ENCODE measurements at places on chromosomes 5 and 9.

DNA sequence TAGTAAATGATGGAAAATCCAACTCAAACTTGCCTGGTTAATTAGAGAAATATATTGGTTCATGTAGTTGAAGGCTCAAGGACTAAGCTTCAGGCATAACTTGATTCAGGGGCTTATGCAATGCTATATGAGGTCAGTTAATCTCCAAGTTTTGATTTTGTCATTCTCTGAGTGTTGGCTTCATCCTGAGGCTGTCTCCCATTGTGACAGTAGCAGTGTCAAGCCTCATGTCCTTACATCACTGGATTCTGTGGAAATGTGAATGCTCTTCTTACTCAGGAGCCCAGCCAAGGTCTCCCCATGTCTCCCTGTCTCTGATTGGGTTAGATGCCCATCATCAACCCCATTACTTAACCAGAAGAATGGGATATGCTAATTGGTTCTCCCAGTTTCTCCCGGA, 44.4 kb upstream of the SNX2 start:
- DNase-seq: no peak

- no peak for DNase-seq
These were observed 966.8 kb upstream of the CTNND2 start for GRCh38 chr5:12870872-12871539.

DNA sequence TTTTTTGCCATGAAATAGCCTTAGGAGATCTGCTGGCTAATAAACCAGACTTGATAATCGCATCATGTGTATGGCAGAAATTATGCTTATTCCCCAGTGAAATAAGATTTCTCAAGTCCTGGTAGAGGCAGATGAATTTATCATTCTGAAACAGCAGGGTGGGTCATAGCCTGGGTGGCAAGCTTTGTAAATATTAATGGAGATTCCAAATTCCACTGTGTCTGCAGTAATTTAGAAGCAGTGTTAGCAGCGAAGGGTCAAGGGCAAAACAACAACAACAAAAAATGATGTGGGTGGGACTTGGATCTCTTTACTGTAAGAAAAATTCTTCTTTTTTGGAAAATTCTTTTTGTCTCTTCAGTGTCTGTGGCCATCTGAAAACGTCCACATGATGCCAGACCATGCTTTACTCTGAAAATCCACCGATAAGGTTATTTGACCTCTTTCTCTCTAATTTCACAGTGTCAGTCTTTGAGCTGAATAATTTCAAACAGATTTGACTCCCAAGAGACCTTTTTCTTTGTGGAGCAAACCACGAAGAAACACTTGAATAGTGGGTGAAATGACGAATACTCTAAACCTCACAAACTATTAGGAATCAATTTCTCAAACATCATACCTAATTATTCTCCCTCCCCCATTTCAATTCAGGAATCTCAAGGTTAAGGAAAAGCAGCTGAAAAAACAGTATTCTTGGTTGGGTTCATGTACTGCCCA, 106.0 kb upstream of the RPS23 start:
- no peak for DNase-seq

DNA sequence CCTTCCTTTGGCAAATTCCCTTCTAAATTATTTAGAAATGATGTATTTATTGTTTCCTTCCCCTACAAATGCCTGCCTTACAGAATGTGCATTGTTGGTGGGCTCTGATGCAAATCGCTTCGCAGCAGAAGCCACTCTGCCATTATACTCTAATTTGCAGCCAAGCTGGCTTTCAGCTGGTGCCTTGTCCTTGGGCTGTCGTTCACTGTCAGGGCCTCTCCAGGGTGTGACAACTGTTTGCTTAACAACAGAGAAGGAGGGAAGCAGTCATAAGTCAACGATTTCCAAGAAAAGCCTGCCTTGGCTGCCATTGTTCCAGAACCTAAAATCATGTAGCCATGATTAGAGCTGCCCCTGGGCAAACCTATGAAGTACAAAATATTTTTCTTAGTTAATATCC, 260.1 kb upstream of the RGMB start:
- DNase-seq: no peak

- no peak for DNase-seq
These were observed 25.2 kb downstream of the NEURL1B start for GRCh38 chr5:172666251-172666650.

DNA sequence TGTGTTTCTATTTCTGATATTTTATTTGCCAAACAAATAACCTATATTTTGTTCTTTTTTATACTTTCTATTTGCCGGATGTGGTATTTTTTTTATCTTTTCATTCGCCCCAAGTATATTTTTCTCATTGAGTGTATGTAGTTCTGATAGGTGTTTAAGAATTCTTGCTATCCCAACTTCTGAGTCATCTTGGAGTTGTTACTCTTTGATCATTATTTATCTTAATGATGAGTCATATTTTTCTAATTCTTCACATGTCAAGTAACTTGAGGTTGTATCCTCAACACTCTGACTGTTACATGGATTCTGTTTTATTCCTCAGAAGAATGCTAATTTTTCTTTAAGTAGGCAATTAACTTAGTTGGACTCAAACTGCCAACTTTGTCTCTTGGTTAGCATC, 498.1 kb downstream of the TLE1 start:
- no peak for DNase-seq

DNA sequence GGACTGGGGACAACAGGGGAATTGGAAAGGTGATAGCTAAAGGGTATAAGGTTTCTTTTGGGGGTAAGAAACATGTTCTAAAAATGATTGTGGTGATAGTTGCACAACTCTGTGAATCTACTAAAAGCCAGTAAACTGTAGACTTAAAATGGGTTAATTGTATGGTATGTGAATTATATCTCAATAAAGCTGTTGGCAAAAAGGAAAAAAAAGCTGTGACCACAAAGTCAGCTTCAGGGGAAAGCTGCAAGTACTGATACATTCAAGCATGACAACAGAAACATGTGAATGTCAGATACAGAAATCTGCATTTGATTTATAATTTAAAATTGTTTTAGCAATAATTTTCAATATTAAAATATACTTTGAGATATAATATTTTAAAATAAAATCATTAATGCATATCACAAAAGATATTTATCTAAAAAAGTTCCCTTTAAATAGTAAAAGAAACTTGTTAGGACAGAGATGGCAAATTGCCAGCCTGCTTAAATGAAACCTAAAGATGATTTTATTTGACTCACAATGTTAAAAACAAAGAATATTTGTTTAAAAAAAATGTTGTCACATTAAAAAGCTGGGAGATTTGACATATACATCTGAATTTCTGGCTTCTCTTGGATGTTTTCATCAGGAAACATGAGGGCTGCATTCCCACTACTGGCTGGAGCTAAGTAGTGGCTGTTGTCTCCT, 66.0 kb downstream of the TBCA start:
- DNase-seq: no peak

- DNase-seq: no peak
These were observed 30.2 kb downstream of the TGFBI start for GRCh38 chr5:136058972-136059354.

- no peak for DNase-seq
These were observed at the start of gene OTP for GRCh38 chr5:77637998-77638762. Gene OTP (minus strand): TSS chr5:77638713. CDS start chr5:77638549, 164 bp downstream.

- no peak for DNase-seq
These were observed 167.5 kb upstream of the CLINT1 start for GRCh38 chr5:158026304-158027031.

- no peak for DNase-seq
These were observed 7.4 kb downstream of the GAPVD1 start for GRCh38 chr9:125269014-125269397.

GRCh38 chr5:128965638-128966302, 482 bp downstream of the SLC27A6 start:
- no peak for DNase-seq

GRCh38 chr9:110936237-110936636, 102.0 kb downstream of the LPAR1 start:
- DNase-seq: no peak

DNA sequence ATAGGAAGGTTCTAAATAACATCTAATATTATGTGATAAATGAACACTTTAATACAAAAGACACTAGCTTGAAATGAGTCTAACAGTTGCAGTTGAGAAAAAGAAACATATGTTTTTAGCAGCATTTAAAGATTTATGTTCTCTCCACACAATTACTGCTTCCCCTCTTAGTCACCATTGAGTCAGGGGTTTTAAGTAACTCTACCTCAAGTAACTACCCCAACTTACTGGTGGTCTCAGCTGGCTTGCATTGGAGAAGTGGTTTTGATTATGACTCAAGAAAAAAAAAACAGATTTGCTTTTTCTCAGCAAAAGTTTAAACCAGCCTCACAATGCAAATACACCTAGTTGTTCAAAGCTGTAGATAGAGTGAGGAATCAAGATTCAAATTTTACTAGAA, 1216.5 kb upstream of the CDH9 start:
- no peak for DNase-seq

- no peak for DNase-seq
These were observed 7.8 kb downstream of the LCN9 start for GRCh38 chr9:135670721-135671590.

DNA sequence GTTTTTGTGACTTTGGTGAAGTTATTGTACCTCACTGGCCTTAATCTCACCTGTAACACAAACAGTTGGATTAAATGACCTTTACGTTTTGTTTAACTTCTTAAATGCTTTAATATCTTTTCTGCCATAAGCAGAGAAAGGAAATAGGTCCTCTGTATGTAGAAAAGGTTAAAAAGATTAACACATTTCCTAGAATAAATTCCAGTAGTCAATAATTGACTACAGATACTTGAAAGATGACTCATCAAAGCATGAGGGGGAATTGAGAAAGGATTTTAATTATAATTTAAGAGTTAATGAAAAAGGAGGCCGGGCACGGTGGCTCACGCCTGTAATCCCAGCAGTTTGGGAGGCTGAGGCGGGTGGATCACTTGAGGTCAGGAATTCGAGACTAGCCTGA, 35.8 kb upstream of the CMYA5 start:
- DNase-seq: no peak

- DNase-seq: no peak
These were observed 1.7 kb upstream of the RABL6 start for GRCh38 chr9:136806067-136806466.

DNA sequence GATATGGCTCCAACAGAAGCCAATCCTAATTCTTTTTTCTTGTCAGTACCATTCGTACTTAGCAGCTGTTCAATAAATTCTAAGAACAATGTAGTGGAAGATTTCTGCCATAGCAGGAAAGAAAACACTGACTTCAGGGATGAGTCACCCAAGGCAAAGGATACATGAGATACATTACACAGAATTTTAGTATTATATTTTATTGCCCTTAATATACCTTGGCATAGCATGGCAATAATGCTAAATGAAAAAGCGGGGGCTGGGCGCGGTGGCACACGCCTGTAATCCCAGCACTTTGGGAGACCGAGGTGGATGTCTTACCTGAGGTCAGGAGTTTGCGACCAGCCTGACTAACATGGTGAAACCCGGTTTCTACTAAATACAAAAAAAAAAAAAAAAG, 619.1 kb upstream of the DAB2 start:
- no peak for DNase-seq

DNA sequence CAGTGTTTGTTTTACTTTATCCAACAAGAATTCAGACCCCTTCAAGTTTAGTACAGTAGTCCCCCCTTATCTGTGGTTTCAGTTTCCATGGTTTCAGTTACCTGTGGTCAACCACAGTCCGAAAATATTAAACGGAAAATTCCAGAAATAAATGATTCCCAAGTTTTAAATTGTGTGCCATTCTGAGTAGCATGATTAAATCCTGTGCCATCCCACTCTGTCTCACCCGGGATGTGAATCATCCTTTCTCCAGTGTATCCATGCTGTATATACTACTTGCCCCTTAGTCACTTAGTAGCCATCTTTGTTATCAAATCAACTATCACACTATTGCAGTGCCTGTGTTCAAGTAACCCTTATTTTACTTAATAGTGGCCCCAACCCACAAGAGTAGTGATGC, 153.8 kb upstream of the RASA1 start:
- no peak for DNase-seq

GRCh38 chr9:17019398-17019797, 115.4 kb upstream of the CNTLN start:
- DNase-seq: no peak

Measured in T-helper 1 cell (primary cell).